Stimulated activated CD4-positive, alpha-beta T cell treated with anti-CD3 and anti-CD28 coated beads, Interleukin-4, amount 100 ng/mL, for 48 hours (primary cell): ENCODE measurements at places on chromosomes 2 and 18.

DNA sequence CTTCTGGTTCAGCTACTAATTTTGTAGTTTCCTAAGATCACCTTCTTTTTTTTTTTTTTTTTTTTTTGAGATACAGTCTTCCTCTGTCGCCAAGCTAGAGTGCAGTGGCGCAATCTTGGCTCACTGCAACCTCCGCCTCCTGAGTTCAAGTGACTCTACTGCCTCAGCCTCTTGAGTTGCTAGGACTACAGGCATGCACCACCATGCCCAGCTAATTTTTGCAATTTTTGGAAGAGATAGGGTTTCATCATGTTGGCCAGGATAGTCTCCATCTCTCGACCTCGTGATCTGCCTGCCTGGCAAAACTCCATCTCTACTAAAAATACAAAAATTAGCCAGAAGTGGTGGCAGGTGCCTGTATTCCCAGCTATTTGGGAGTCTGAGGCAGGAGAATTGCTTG lies 301.5 kb upstream of the TFPI start:
- no peak for DNase-seq

DNA sequence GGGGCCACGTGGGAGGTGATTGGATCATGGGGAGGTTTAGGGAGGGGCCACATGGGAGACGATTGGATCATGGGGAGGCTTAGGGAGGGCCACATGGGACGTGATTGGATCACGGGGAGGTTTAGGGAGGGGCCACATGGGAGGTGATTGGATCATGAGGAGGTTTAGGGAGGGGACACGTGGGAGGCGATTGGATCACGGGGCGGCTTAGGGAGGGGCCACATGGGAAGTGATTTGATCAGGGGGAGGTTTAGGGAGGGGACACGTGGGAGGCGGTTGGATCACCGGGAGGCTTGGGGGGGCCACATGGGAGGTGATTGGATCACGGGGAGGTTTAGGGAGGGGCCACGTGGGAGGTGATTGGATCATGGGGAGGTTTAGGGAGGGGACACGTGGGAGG lies 22.5 kb upstream of the SALL3 start:
- DNase-seq, result no peak

GRCh38 chr2:142997231-142997630 lies 119.8 kb downstream of the KYNU start:
- DNase-seq, result no peak

DNA sequence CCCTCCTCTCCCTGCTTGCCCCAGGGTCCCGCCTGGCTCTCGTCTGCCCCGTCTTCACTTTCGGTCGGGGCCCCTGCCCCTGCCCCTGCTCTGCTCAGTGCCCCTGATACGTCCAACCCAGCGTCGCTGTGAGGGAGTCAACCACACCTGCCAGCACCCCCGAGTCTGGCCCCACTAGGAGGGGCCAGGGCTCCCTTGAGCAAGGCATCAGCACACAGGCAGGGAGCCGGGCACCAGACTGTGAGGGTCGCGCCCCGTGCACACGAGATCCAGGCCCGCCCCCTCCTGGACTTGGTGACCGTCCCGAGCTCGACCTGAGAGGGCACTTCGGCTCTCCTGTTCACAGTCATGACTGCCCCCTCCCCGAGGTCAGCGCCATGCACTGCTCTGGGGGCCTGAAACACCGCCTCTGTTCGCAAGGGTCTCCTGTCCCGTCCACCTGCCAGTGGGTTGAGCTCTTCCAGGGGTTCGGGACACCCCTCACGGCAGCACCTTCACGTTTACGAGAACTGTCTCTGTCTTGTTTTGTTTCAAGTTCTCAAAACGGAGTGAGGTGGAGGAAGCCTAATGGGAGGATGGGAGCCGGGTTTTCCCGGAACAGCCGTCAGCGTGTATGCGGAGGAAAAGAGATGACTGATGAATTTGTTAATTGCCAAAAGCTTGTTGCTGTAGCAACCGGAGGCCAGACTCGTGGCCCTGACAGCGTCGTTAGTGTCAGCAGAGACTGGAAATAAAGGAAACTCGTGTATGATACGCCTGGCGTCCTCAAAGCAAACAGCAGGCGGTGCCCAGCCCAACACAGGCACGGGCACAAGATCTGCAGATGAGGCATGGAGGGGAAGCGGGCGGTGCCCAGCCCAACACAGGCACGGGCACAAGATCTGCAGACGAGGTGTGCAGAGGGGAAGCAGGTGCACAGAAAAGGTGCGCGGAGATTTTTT lies 48.2 kb upstream of the KCNG2 start:
- no peak for DNase-seq

- DNase-seq, result no peak
Observed at GRCh38 chr2:45646289-45646688, 5.2 kb upstream of the PRKCE start.

GRCh38 chr2:99840831-99841230 lies 301.6 kb downstream of the AFF3 start:
- DNase-seq, result no peak

DNA sequence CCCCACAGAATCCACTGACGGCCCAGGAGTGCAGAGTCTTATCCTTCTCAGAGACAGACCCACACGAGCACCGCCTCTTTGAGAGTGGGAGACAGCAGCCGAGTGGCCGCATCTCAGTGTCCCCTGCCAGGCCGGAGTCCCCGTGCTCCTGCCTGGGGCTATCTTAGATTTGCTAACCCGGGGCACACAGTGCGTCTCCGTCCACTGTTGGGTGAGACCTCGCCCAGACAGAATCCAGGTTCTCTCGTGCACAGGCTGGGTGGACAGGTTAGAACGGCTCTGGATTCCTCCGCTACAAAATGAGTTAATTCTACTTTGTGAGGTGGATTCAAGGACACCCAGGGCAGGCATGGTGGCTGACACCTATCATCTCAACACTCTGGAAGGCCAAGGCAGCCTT lies 88.3 kb downstream of the ZNF516 start:
- DNase-seq, result no peak

DNA sequence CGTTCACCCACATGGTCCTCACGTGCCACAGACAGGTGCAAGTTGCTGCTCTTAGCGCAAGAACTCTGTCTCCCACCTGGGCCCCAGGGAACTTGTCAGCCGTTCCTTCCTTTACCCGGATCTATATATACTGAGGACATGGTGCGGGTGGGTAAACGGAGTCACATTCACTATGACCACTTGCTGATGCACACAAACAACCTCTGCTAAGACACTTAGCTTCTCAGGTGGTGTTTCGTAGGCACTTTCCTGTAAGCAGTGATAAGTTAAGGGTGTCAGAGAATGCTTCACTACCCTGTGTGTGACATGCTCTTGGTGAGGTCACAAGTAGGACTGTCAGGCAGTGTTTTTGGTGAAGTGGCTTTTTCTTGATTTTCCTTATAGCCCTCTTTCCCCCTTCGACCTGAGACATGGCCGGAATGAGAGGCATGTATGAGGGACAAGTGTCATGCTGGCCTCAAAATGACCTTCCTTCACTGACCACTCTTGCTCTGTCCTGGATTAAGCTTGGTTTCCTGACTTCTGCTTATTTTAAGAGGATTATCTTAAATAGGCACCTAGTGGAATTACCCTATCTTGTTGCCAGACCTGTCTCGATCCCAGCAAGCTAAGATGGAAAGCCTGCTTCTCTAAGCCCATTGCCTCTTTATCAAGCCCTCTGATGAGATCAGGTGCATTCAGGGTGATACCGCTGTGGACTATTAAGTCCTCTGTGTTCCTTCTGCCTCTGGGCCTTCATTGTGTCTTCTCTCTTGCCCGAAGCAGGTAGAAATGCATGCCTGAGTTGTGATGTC lies 97.1 kb upstream of the CELF4 start:
- no peak for DNase-seq

GRCh38 chr18:24013051-24013450 lies 1.5 kb upstream of the TTC39C start:
- DNase-seq, result no peak

- no peak for DNase-seq
Observed at GRCh38 chr2:17515652-17516051, 2.6 kb downstream of the RAD51AP2 start.

DNA sequence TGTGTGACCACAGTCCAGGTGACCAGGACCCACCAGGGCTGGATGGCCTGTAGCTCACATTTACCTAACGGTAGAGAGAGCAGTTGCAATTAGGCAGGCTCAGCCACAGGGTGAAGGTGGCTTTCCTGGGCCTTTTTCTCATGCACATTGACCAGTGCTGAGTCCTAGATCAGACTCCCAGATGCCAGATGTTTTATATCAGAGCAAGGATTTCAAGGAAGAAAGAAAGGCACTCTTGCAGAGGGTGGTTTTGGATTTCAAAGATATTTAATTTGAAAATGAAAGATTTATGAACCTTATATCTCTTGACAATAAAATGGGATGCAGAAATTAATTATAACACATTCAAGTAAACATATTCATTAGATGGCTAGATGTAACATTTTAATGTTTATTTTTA lies 694.2 kb upstream of the GYPC start:
- DNase-seq, result no peak

GRCh38 chr2:163736433-163737189 lies 803 bp upstream of the FIGN start:
- no peak for DNase-seq

DNA sequence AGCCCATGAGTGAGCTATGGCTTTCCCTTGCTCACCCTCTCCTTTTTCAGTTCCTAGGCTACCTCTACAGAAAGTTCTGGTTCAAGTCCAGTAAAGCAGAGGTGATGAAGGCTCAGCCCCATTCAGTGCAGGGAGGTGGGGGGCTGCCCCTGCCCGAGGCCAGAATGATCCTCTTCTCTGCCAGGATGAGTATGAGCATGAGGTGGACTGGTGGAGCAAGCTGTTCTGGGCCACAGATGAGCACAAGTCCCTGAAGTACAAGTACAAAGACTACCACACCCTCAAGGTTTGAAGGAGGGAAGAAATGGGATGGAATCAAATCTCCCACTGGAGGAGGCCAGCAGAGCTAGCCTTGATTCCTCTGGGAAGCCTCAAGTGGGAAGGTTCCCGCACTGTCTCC lies 42.4 kb downstream of the LMAN2L start:
- DNase-seq, result no peak

DNA sequence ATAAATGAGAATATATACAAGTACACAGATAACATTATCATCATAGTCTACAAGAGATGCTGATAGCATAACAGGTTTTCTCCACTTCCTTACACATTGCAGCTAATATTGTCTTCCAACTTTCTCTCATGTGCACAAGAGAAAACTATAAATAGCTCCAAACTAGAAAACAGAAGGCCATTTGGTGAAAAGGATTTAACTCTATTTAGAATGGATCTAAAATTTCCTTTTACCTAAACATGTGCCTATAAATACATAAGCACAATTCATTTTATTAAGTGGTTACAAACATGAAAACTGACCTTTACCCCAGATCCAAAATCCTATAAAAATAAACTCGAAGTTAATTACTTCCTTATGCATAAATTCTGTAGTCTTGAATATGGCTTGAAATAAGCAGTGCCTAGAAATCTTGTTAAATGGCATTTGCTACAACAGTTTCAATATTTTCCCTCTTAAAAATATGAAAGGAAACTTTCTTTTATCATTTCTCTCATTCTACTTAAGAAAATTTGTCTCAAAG lies 41.6 kb downstream of the SLC25A12 start:
- DNase-seq, result no peak

GRCh38 chr2:173240083-173240482 lies 114.6 kb upstream of the CDCA7 start:
- no peak for DNase-seq

DNA sequence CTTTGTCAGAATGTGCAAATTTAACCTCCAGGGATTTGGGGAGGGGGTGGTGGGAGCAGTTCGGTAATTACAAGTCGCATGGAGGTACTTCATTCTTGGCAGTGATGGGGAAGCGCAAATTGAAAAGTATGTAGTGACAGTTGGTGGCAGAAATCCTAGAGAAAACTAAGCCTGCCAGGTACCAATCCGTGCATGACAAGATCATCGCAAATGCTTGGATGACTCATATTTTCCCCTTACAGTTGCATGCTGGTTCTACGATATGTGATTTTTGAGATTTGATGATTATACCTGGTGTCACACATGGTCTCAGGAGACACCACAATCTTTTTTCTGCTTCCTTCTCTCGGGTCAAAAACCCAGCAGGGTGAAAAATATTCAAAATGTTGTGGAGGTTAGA lies 479.7 kb upstream of the ID2 start:
- DNase-seq, result no peak

DNA sequence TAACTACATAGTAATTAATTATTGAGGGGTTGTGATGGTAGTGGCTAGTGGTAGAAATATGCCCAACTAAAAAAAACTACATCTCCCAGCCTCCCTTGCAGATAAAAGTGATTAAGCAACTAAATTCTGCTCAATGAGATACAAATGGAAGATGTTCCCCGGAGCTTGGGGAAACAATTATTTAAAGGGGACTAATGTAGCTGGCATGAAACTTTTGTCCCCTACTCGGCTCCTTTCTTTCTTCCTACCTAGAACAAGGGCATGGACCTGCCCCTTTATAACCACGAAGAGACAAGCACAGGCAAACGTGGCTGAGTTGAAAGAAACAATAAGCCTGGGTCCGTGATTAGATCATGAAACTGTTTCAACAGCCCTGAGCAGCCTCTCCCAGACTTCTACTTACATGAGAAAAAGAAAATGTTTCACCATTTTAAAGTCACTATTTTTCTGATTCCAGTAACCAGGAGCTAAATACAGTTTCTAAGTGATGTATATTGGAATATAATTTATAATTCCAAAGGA lies 236.9 kb downstream of the SCG2 start:
- DNase-seq, result no peak

DNA sequence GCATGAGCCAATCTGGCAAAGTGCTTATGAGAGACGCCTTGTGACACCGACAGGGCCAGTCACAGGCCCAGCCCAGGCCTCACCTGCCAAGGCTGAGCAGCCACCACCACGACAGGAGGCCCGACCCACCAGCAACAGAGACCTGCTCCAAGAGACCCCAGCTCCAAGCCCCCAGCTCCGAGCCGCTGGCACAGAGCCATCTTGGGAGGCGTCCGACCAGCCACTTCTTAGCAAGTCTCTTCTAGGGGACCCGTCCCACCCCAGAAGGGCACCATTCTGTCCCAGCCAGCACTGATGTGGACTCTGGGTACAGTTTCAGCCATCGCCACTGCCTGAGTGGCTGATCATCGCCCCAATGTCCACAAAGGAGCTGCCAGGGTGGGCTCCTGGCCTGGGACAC lies 290.7 kb upstream of the SALL3 start:
- DNase-seq, result no peak

DNA sequence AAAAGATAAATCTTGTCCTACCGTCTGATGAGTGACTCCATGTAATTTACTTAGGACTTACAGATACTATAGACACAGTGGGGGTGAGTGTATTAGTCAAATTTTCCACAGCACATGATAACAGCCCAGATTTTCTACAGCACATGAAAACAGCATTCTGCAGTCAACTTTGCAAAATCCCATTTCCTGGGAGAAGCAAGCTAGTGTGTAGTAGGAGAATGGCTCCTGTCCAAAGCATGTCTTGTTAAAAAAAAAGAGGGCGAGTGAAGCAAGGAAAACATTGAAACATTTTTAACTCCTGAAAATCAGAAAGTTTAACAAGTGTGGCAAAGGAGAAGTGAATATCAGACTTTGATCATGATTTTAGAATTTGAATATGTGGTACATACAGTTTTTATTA lies 817.8 kb upstream of the FAM98A start:
- DNase-seq, result no peak

DNA sequence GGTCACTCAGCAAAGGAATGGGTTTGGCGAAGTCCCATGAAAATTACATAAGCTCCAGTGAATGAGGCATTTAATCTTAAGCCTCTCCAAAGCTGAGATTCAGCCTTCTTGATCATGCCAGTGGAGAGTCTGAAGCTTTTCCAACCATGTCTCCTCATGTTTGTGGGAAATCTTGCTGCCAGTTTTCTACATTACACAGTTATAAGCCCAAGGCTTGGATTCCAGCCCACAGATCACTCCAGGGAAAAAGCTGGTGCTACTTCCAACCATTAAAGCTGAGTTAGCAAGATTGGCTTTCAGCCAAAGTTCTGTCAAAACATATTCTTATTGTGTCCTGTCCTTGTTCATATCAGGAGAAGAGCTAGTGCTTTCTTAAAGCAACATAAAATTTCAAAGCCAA lies 293.8 kb downstream of the LRRTM4 start:
- no peak for DNase-seq
